Femur (tissue), 1 donor: ENCODE measurements at places on chromosomes 12 and 14.

DNA sequence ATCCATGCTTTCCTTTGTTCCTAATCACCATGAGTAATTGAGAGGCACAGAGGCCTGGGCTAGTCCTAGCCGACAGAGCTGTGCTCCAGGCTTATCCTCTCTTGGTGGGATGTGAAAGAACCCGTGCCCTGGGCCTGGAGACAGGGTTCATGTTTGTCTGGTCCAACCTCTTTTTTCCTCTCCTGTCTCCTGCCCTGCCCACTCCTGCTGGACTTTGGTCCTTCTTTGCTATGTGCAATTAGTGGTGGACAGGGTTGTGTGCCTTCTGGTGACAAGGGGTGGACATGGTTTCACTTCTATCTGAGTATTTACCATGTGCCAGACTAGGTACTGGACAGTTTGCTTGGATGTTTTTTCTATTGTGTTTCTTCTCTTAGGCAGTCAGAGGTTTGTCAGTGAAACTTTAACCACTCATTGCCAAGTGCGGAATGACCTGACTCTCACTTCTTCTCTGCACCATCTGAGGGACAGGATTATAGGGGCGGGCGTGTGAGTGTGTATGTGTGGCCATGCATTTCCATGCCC lies 126.1 kb downstream of the SMOC1 start:
- no peak for DNase-seq

- DNase-seq = peak; percentile 52
Observed at GRCh38 chr14:65019944-65020566, 33.4 kb downstream of the FNTB start.

GRCh38 chr12:82810568-82810967 lies 123.9 kb downstream of the TMTC2 start:
- DNase-seq = no peak

- no peak for DNase-seq
Observed at GRCh38 chr12:91637789-91638624, 455.4 kb upstream of the DCN start.

DNA sequence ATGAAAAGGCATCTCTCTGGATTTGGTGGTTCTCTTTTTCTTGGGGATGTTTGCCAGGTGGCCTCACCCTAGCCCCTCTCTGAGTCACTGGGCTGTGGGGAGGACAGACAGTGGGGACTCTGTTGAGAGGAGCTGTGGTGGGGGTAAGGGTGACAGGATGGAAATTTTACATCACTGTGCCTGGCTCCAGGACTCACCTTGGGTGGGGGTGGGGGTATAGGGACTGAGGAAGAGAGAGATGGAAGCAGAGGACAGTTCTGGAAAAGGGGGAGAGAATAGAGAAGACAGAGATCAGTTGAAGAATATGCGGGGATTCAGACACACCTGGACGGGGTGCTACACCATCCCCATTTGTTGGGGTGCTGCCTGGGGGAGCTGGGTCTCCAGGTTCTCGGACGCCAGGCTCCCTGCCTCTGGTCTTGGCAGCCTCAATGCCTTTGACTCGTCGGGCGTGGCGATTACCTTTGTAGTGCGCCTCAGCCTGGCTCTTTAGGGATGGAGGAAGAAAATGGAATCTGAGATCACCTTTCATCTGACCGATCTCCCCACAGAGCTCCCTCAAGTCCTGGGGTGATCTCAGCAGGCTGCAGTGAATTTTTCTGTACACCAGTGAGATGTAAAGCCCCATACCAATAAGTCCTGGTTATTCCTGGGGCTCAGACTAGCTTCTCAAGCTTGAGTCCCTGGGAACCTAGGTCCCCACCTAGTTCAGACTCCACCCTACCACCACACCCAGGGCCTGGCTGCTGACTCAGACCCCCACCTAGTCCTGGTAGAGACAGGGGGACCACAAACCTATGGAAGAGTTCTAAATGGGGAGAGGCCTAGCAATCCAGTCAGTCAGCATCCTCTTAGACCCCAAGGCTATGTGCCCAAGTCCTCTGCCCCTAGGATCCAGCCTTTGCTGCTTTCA lies 9.6 kb upstream of the GPR84 start:
- DNase-seq = no peak

DNA sequence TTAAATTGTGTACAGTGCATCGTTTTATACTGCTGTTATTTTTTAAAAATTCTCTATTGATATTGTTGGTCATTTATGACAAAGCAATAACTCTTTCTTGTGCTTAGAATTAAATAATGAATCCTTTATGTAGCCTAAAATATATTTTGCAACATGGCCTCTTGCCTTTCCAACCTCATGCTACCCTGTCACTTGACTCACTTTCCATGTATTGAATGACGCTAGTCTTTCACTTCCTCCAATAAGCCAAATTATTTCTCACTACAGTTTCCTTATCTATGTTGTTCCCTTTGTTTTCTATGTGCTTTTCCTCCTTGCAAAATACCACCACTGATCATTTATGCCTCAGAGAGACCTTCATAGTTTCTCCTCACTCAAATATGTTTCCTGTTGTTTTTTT lies 16.3 kb upstream of the EPYC start:
- no peak for DNase-seq

GRCh38 chr12:109983432-109984142 lies 12.6 kb downstream of the GIT2 start:
- no peak for DNase-seq

DNA sequence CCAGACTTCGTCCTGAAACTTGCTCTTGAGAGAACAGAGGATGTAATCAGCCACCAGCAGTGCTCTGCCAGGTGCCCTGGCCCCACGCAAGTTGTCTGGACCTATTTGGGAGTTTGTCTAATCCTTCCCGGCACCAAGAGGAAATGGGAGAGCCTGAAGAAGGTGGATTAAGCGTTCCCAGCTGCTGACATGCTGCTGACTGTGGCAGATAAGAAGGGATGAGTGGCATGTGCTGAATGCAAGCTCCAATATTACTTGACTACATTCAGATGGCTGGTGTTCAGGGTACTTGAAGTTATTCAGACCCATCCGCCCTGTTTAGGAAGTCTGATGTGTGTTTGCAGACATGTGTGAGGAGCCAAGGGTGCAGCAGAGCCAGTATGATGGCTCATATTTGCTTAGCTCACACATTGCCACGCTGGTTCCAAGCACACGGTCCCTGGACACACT lies 440.6 kb upstream of the CCDC196 start:
- no peak for DNase-seq

DNA sequence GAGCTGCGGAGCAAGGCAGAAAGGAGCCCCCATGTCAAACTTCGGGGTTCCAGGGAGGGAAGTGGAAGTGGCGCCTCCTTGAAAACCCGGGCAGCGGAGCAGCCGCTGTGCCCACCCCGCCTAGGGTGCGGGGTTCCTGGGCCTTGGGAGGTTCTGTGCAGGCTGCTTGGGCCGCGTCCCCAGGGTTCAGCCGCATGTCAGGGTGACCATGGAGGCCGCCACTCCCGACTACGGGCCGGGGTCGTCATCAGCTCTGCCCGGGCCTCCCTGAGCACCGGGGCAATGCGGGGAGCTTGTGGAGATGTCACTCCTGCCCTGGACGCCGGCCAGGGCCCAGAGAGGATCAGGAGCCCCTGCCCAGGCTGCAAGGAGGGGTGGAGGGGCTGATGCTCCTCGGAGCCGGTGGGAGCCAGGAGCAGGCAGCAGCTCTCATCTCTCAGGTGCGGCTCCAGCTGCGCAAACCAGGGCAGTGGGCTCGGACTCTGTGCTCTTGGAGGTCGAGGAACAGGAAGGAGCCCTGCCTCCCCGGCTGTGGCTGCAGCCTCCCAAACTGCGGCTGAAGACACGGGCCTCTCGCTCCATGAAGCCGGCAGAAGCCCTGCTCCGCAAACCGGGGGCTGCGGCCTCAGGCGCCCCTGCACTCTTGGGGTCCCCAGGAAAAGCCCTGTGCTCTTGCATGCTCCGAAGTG lies 1286.5 kb downstream of the TMEM121 start:
- DNase-seq = no peak

GRCh38 chr12:52428121-52428520 lies 6.0 kb downstream of the KRT75 start:
- DNase-seq = no peak

- DNase-seq = no peak
Observed at GRCh38 chr12:13215056-13215455, 18.5 kb downstream of the EMP1 start.

- no peak for DNase-seq
Observed at GRCh38 chr12:67645601-67646000, 2.9 kb upstream of the DYRK2 start.

DNA sequence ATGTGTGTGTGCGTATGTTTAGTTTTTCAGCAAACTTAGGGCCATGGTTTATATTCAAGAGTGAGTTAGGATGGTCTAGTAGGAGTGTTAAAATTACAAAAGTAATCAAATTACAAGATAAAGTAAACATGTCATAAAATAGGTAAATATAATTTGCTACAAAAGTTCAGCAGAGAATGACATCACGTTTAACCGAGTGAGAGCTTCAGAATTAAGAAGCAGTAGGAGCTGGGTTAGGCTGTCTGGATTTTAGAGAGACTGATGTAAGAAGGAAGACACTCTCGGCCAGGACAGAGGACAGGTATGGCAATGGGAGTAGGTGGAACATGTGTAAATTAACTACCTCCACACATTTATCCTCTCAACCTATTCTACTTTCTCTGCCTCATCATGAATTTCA lies 11.6 kb upstream of the MGST1 start:
- DNase-seq = no peak

DNA sequence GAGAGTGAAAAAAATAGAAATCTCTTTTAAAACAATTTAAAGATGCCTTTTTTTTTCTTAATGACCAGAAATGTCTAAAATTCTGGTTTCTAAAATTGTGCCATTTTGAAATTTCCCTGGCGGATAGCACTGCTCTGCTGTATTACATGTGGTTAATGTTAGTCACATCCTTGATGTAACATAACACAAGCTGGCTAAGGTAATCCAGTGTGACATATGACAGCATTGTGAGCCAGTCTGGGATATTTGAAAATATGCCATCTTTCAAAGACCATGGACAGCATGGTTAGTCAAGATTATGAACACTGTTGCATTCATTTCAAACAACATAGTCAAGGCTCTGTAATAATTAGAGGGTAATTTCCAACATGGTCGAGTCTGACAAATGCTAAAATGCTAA lies 133.2 kb downstream of the ALX1 start:
- DNase-seq = no peak

- DNase-seq = no peak
Observed at GRCh38 chr14:56131865-56132833, 13.9 kb downstream of the PELI2 start.

- DNase-seq = no peak
Observed at GRCh38 chr12:5192726-5193125, 149.0 kb downstream of the KCNA5 start.

- DNase-seq = no peak
Observed at GRCh38 chr12:119679490-119679889, 11.6 kb downstream of the PRKAB1 start.

- DNase-seq = no peak
Observed at GRCh38 chr12:98578821-98579220, 14.7 kb upstream of the SLC25A3 start.

- DNase-seq = no peak
Observed at GRCh38 chr14:104576232-104576969, 3.2 kb upstream of the C14orf180 start.

DNA sequence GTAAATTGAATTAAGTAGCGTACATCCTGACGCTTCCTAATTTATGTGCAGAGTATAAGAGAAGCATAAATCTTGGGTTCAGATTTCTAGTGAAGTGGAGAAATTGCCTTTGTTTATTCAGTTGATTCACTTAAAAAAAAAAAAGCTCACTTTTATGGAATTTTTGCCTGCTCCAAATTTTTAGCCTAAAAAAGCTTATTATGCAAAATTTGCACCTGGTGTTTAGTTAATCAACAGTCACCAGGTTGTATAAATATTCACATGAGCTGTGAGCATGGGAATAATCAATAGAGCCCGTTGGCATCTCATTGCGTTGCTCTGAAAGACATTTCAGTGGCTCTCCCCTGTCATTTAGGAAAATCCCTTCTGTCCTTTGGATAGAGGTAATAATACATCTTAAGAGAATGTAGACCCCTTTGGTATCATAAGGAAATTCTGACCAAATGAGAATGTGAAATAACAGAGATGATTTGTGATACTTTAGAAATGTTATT lies 132.4 kb downstream of the SRGAP1 start:
- no peak for DNase-seq

- DNase-seq = no peak
Observed at GRCh38 chr12:5479761-5480160, 47.9 kb downstream of the NTF3 start.

GRCh38 chr14:42556551-42556950 lies 949.9 kb downstream of the LRFN5 start:
- DNase-seq = no peak

DNA sequence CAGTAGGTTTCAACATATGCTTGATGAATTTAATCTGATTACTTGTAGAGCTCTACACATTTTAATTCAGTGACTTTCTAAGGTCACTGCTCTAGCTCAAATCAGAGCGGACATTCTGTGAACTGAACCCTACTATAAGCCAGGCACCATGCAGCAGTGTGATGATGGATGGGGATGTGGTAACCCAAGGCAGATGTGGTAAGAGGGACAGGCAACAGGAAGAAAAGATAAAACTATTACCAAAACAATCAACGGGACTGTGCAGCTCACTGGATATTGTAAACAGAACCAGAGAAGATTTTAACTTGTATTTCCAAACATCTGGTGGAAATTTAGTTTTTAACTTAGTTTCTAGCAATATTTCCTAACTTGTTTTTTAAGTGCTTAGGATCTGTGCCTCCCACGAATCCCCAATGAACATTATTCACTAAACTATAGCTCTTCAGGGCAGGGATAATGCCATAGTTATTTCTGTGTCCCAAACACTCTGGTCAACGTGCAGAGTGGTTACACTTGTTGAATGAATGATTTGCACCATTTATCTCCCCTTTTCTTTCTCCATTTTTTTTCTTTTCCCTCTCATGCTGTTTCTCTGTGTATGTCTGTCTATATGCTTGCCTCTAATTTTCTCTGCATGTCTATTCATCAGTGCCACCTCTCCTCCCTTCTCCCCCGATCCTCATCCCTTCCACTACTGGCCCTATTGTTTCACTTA lies 3.0 kb downstream of the ERO1A start:
- peak; percentile 22 for DNase-seq

DNA sequence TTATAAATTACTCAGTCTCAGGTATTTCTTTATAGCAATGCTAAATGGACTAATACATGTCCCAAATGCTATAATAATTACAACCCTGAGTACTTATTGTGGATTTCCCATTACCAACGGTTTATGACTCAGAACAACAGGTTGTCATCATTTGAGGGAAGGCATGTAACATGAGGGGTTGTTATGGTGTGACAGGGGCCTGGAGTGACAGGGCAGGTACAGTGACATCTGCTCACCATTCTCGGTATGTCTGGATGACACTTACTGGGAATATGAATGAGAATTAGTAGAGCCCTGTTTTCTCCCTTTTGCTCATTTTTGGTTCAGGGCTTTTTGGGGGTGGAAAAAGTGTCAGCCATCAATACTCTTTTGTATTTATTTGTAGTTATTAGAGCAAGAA lies 36.2 kb upstream of the FERMT2 start:
- no peak for DNase-seq
